ENCODE measurements at places on chromosomes 6 and 20.

DNA sequence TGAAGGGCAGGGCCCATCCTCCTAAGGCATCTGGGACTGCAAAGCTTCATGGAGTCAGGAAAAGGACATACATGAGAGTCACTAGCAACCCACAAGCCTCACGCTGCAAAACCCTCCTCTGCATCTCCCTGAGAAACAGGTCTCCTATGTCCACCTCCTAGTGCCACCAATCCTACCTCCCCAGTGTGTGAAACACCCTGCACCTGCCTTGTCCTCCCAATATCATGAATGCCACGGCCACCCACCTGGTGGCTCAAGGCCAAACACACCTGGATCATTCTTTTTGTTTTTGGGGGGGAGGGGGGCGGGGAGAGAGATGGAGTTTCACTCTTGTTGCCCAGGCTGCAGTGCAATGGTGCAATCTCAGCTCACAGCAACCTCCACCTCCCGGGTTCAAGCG lies 90.5 kb downstream of the ZMYND8 start:
- DNase-seq, result no peak

- peak; percentile 44 for DNase-seq
Measured at GRCh38 chr6:142822842-142823241, 122.1 kb downstream of the HIVEP2 start.

DNA sequence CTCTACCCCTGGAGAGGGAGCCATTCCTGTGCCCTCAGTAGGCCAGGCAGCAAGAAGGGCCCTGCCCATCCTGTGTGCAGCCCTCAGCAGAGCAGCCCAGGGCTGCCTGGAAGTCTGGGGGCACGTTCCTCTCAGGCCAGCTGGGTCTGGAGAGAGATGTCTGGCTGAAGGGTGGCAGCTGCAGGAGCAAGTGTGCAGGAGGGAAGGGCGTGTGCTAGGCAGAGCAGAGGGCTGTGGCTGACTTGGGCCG lies 62.7 kb downstream of the NOL4L start:
- DNase-seq, result no peak

DNA sequence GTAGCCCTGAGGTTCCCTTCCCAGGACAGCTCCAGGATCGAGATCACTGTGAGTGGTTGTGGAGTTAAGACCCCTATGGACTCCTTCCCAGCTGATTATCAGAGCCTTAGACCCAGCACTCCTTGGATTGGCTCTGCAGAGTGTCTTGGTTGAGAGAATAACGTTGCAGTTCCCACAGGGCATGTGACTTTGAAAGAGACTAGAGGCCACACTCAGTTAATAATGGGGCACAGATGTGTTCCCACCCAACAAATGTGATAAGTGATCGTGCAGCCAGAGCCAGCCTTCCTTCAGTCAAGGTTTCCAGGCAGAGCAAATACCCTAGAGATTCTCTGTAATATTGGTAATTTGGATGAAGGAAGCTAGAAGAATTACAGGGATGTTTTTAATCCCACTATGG lies 5.2 kb upstream of the BTN2A2 start:
- DNase-seq, result no peak

GRCh38 chr6:106170030-106170791 lies 84.1 kb downstream of the PRDM1 start:
- no peak for DNase-seq

DNA sequence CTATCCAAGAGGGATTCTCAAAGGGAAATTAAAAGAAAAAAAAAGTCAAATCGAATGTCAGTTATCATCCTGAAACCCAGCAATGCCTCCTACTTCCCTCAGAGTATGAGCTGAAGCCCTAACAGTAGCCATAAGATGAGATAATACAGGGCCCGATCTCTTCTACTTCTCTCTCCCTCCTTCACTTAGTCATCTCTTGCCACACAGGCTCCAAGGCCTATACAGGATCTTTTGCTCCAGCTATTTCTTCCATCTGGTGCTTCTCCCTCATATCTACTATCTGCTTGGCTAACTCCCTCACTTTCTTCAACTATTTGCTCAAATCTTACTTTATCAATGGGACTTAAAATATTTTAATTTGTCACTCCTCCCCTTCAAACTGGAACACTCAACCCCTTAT lies 215.3 kb downstream of the RNGTT start:
- DNase-seq, result no peak

DNA sequence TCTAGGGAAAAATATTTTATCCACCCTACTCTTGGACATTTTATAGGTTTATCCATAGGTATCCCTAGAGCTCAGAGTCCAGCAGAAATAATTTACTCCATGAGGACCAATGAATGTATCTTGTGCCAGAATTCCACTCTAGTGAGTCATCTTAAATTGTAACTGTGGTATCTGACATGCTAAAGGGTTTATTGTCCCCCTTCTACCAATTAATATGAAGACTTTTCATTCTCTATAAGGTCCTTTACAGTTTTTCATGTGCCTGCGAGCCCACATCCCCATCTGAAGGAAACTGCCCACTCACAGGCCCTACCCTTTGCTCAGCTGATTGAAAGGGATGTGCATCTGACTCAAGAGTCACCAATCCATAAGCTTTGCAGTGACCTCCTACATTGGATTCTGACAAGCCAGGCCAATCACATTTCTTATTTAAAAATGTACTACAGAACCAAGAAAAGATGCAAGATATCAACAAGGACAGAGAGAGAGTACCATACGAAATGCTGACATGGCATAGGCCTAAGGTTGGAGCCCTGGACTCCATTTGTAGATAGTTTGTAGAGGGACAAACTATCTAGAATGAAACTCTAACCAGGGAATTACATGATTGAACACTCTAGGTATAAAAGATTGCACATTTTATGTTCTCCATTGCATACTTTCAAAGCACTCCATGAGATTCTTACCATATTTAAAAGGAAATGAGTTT lies 93.4 kb upstream of the DEFB112 start:
- no peak for DNase-seq

GRCh38 chr6:146546443-146547043 lies 2.9 kb downstream of the RAB32 start:
- DNase-seq, result no peak

- DNase-seq, result no peak
Measured at GRCh38 chr20:51193066-51193772, 170.3 kb upstream of the KCNG1 start.

DNA sequence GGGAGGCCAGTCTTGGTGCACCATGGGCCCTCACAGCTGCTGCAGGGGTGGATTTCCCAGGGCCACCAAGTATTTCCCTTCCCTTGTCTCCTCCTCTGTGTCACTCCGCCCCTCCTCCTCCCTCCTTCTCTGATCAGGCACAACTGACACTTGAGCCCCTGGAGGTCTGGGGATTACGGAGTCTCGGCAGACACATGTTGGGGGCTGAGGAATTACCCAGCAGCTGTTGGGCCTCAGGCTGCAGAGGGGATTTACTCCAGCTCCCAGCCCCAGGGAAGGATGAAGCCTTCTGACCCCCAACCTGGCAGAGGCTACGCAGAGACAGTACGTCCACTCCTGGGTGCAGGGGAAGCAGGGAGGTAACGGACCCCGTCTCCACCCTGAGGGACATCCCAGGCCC lies 420.5 kb upstream of the SULF2 start:
- no peak for DNase-seq

- DNase-seq, result peak; percentile 84
Measured at GRCh38 chr6:149934249-149935156, 7.3 kb upstream of the ULBP2 start.

DNA sequence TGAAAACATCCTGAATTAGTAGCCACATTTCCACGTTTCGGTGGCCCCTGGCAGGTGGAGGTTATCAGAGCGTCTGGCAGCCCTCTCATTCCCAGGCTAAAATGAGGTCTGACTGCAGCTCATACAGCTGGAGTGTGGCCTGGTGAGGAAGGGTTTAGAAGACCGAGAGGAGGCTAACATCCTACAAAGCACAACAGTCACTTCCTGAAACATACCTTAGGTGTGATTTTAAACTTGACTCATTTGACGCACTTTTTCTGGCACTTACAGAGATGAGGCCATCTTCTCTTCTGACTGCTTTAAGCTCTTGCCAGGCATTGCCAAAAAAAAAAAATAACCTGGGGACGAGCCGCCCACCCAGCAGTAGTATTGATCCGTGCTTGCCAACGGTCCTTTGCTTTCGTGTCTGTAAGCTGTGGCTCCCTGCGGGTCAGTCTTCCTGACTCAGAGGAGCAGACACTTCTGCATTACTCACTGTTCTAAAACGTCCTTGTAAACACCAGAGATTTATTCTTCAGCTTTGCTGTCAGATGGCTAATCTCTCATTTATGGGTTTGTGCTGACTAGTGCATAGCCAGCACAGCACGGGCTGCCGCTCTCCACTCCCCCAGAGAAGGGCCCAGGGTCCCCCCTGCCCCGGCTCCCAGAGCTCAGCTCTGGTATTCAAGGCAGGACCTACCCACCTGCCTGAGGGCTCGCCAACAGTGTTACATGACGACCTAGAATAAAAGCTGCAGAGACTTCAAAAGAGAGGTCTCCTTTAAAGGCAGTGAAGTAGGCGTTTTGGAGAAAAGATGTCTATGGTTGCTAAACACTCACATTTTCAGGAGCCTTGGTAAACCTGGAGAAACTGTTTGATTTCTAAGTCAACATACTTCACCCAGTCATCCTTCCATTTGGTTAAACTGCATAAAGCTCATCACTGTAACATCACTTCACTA lies 78.5 kb upstream of the FRMD1 start:
- no peak for DNase-seq

- no peak for DNase-seq
Measured at GRCh38 chr6:23087471-23087870, 518.1 kb downstream of the HDGFL1 start.

- no peak for DNase-seq
Measured at GRCh38 chr20:3121955-3122610, 37.6 kb upstream of the AVP start.

- DNase-seq, result no peak
Measured at GRCh38 chr20:44910690-44911262, 916 bp downstream of the PABPC1L start.

DNA sequence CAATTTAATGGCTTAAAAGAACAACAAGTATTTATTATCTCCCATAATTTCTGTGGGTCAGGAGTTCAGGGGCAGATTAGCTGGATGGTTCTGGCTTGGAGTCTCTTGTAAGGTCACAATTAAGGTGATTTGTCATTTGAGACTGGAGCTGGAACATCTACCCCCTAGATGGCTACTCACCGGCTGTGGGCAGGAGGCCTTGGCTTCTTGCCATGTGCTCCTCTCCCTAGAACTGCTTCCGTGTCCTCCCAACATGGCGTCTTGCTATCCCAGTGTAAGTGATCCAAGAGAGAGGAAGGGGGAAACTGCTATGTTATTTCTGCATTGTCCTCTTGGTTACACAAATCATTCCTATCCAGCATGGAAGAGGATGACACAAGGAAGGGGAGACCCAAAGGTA lies 210.2 kb upstream of the ECI2 start:
- no peak for DNase-seq

- DNase-seq, result no peak
Measured at GRCh38 chr20:63196768-63197470, 19.0 kb downstream of the YTHDF1 start.

GRCh38 chr20:64229507-64230061 lies 26.0 kb upstream of the PCMTD2 start:
- DNase-seq, result no peak

DNA sequence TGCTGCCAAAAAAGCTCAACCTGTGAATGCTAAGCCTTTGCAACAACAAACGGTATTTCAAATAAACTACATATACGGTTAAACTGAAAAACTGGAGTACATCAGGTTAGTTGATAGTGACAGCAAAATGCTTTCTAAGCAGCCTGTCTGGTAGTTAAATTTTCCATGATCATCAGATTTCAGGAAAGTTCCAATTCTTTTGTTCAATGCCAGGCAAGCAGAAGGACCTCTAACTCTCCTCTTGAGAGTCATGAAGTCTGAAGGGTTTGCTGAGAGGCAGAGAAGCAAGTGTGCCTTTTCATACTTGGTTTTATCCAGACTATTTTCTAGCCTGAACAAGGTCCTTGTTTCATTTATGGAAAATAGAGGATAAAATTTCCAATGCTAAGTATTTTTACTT lies 4.5 kb downstream of the FLRT3 start:
- no peak for DNase-seq

DNA sequence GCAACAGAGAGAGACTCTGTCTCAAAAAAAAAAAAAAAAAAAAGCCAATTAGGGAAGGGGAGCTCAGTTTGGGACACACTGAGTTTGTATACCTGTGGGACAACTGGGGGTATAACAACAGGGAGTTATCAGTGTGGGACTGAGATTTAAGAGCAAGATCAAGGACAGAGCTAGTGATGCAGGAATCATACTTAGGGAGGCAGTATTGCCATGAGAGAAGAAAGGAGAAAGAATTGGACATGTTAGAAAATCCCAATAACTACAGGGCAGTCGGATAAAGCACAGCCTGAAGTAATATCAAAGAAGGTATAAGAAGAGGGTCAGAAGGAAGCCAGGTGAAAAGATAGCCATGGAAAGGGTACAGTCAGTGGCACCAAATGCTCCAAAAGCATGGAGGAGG lies 121.2 kb downstream of the PTPRT start:
- no peak for DNase-seq

GRCh38 chr6:107661291-107661690 lies 162.8 kb downstream of the SCML4 start:
- DNase-seq, result no peak

DNA sequence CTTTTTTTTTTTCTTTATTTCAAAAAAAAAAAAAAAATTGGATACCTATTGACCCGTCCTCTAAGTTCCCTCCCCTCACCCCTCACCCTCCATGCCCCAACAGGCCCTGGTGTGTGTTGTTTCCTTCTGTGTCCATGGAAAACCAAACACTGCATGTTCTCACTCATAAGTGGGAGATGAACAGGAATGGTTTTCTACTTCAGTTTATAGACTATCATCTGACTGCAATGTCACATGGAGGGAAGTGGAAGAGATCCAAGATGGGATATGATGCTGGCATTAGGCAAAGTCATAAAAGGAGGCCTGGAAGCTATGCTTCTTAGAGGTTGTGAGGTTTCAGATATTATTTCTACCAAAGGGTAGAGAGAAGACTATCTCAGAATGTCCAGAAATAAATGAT lies 237.5 kb downstream of the MAFB start:
- DNase-seq, result no peak

DNA sequence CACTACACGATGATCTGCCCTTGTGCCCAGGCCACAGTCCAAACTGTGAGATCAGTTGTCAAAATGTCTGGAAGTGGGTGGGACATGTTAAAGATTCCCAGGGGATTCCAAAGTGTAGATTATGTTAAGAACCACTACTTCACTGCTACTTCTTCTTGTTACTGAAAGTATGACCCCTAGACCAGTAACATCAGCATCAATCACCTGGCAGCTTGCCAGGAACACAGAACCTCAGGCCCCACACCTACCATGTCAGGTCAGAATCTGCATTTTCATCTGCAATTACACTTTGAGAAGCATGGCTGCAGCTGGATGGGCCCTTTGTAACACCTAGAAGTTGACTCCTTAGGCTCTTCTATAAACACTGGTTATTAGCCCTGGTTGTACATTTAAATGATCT lies 36.1 kb downstream of the RFPL4B start:
- no peak for DNase-seq
